DMS79 treated with DMSO at 0.1 percent for 48 hours (cell line): ENCODE measurements at places on chromosomes 4 and X.

GRCh38 chr4:11843927-11844326 lies 415.2 kb upstream of the HS3ST1 start:
- DNase-seq = no peak

DNA sequence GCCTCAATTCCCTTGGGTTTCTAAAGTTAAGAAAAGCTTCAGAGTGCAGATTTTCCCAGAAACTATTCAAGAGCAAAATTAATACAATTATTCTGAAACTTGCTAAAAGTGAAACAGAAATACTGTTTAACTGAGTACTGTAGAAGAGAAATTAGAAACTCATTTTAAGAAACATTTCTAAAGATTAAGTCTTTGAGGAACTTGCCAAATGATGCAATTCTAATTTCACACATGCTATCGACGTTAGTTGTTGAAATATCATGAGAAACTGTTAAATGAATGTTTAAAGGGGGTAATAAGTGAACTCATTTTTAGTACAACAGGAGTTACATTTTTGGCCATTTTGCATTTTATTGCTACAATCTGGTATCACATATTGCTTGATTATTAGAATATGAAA lies 125.3 kb upstream of the MAOA start:
- DNase-seq = no peak

DNA sequence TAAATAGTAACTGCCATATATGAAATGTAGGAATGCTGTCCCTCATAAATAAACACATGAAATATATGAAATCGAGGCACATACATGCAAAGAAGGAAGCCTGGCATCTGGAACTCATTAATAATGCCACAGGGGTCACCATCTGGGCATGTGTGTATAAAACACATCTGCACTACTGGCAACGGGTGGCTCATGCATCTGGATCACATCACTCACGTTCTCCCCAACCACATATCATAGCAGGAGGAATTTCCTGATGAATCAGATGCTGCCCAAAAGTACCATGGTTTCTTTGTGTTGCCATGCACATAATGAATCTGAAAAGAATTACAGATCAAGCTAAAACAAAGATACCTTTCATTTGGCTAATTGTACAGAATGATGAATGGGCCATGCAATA lies 28.6 kb downstream of the RNF175 start:
- no peak for DNase-seq

DNA sequence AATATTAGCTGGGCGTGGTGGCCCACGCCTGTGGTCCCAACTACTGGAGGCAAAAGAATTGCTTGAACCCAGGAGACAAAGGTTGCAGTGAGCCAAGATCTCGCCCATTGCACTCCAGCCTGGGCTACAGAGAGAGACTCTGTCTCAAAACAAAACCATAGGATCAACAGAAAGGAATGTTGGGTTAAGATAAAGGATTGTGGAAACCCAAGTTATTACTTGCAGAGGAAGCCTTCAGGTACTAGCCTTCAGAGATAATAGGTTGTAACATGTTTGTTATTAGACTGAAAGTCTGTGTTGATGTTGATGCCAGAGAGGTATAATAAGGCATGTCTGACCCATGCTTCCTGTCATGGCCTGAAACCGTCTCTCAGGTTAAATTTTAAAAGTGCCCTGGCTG lies 16.9 kb downstream of the SSX5 start:
- DNase-seq = no peak

DNA sequence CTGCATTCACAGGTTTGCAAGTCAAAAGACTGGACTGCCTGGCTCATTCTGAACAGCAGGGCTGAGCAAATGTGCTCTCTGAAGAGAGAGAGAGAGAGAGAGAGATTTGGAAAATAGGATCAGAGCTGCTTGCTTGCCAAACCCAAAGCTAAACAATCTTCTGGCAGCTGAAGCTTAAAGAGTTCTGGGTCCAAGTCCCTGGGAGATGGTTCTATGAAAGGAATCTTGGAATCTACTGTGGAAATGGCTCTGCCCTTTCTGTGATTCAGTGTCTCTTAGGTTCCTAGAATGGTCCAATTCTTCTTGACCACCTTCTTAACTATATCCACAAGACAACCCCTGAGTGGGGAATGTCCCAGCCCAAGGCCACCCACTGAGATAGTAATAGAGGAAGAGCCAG lies 66.1 kb upstream of the EFNB1 start:
- no peak for DNase-seq

GRCh38 chr4:181982856-181983255 lies 260.3 kb upstream of the TENM3 start:
- peak; percentile 19 for DNase-seq

- no peak for DNase-seq
Measured at GRCh38 chr4:62948108-62948507, 1461.1 kb downstream of the TECRL start.

DNA sequence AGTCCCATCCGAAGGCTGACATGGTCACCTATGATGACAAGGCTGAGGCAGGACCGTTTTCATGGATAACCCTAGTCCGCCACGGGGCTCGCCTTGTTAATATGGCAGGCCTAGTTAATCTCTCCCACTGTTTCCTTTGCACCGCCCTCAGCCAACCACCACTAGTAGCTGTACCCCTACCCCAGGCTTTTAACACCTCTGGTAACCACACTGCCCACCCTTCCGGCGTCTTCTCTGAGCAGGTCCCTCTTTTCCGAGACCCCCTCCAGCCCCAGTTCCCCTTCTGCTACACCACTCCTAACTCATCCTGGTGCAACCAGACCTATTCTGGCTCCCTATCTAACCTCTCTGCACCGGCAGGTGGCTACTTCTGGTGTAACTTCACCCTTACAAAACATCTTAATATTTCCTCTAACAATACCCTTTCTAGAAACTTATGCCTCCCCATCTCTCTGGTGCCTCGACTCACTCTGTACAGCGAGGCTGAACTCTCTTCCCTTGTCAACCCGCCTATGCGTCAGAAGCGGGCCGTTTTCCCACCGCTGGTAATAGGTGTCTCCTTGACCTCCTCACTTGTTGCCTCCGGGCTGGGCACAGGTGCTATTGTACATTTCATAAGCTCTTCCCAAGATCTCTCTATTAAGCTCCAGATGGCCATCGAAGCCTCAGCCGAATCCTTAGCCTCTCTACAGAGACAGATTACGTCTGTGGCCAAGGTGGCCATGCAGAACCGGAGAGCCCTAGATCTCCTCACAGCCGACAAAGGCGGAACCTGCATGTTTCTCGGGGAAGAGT lies 964.4 kb downstream of the RPA4 start:
- no peak for DNase-seq

- no peak for DNase-seq
Measured at GRCh38 chr4:148443512-148444295, 1.5 kb upstream of the NR3C2 start.

DNA sequence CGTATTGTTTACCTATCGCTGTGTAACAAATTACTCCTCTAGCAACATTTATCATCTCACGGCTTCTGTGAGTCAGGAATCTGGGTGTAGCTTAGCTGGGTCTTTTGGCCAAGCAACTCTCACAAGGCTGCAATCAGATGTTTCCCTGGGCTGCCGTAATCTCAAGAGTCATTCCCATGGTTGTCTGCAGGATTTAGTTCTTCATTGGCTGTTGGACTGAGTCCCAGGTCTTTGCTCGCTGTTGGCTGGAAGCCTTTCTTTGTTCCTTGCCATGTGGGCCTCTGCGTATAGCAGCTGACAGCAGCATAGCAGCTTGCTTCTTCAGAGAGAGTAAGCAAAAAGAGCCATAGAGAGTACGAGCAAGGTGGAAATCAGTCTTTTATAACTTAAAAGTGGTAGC lies 16.8 kb downstream of the POLR2B start:
- no peak for DNase-seq

DNA sequence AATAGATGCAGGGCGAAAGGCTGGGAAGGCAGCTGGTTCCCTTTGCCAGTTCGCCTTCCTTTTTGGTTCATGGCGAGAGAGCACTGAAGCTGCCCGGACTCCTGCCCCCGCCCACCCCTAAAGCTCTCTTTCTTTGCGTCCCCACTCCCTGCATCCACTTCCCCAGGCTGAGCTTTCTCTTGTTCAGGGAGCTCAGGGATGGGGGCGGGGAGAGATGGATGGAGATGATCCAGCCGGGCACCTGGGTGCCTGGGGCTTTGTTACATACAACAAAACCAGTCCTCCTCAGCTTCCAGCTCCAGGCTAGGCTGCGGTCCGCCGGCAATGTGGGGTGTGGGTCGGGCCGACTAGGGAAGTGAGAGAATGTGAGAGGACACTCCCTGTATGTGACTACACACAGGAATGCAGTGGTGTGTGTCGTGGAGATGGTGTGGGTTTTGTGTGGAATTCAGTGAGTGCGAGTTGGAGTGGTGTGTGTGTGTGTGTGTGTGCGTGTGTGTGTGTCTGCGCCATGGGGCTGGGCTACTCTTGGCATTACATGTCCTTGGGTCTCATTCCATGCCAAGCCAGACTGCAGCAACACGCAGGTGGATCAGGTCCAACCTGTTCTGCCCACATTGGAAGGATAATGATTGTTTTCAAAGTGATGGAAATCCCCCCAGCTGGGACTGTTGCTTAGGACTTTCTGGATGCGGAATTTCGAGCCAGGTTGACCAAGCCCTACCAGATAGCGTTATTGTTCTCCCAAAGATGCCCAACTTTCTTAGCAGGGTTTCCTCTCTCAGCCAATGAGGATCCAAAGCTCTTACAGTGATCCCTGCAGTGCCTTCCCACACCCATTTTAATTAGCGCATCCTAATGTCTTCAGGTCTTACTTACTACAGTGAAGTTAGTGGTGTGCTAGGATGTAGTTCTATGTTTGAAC lies 149.4 kb upstream of the CHRDL1 start:
- peak; percentile 42 for DNase-seq

- no peak for DNase-seq
Measured at GRCh38 chr4:141524841-141525240, 111.5 kb upstream of the IL15 start.

DNA sequence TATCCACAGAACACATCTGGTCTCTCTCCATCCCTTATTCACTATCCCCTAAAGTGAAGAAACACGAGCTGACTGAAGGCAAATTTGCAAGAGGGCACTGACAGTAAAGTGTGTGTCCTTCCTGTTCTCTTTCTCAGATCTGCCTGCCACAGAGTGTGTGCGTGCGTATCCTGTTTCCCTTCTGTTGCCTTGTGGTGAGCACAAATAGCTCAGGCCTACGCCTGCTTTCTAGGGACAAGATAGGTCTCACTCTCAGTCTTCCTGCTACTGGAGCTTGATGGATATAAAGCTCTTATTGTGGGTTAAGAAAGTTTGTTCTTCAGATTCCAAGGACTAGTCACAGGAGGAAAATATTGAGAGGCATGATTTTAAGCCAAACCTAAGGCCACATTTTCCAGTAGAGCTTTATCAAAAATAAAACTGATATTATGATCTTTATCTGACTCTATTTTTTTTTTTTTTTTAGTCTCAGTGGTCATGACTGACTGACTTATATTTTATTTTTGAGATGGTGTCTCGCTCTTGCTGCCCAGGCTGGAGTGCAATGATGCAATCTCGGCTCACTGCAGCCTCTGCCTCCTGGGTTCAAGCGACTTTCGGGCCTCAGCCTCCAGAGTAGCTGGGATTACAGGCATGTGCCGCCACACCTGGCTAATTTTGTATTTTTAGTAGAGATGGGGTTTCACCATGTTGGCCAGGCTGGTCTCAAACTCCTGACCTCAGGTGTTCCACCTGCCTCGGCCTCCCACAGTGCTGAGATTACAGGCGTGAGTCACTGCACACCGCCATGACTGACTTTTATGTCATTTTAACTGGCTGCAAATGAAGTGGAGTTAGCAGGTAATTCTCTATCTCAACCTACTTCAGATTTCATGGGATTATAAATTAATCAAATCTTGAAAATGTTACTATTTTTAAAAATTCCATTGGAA lies 140.3 kb upstream of the SH3RF1 start:
- DNase-seq = no peak

GRCh38 chrX:122272011-122272410 lies 912.1 kb upstream of the GRIA3 start:
- DNase-seq = no peak

GRCh38 chr4:155119006-155119405 lies 89.4 kb upstream of the NPY2R start:
- no peak for DNase-seq

- DNase-seq = no peak
Measured at GRCh38 chrX:132948648-132949260, 9.7 kb downstream of the HS6ST2 start.

GRCh38 chrX:147570483-147570882 lies 341.2 kb upstream of the FMR1 start:
- DNase-seq = no peak

GRCh38 chrX:22220941-22221340 lies 51.8 kb upstream of the CBLL2 start:
- DNase-seq = no peak

DNA sequence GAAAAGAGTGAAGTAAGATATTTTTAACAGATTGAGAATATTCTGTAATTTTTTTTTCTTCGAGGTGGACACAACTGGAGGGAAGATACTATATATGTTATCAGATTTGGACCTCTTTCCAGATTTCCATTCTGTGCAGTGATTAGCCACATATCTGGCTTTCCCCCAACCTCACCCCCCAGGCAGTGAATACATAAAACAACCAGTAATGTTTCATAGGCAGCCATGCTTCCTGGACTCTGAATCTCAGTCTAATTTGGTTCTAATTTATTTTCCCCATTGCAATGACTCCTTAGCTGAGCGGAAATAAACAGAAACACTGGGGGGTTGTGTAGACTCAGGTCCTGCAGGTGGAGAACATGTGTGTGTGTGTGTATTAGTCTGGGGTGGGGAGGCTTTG lies 226.5 kb downstream of the FBXW7 start:
- no peak for DNase-seq

GRCh38 chr4:168384437-168385141 lies 66.0 kb upstream of the DDX60 start:
- DNase-seq = no peak

GRCh38 chrX:148593987-148594386 lies 93.6 kb downstream of the AFF2 start:
- DNase-seq = no peak

- DNase-seq = no peak
Measured at GRCh38 chr4:54085284-54085683, 14.7 kb upstream of the GSX2 start.

DNA sequence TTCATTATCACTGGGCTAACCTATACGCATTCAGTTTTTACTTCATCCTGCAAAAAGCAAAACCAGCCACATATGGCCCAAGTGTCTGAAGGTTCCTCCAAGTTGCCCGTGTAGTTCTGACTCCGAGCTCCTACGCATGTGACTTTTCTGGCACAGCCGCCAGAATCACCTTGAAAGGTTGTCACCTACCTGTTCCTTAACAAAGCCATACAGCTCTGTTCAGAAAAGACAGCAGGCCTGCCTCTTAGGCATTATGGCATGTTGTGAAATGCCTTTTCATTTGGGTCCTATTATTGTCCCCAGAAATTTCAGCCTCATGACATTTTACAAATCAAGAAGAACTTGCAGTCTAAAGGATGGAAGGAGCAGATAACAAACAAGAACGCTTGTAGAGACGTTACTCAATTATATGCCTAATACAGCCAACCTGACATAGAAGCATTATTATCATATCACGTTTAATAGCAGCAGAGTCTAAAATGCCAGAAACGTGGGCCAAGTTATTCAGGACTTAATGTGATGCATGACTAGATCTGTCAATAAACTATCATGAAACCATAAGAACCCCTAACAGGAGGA lies 118.5 kb downstream of the RBM47 start:
- no peak for DNase-seq

GRCh38 chr4:4361883-4362282 lies 25.0 kb upstream of the NSG1 start:
- DNase-seq = no peak

- DNase-seq = no peak
Measured at GRCh38 chr4:94000559-94000958, 172.0 kb downstream of the ATOH1 start.
